Pancreas (tissue), 10 donors: ENCODE measurements at places on chromosomes 7 and 10. TPM values are rescaled to one million over a fixed set of nuclear protein-coding genes. Genes with fewer than 3 reads are reported as not detected.

DNA sequence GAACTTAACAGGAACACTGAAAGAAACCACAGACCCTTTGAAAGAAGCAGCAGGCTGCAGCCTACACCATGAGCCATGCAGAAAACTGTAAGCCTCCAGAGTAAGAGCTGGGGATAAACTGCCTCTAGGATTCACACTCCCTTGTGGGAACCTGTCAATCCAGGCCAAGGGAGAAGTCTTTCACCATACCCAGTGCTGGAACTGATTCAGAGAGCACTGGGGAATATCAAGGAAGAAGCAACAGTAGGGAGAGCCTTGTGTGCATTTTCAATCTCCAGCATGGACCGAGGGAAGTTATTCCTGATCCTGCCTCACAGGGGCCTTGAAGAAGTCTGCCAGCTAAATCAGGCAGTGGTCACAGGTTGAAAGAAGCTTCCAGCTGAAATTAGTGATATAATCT lies 282.2 kb downstream of the AGMO start:
- DNase-seq: no peak

DNA sequence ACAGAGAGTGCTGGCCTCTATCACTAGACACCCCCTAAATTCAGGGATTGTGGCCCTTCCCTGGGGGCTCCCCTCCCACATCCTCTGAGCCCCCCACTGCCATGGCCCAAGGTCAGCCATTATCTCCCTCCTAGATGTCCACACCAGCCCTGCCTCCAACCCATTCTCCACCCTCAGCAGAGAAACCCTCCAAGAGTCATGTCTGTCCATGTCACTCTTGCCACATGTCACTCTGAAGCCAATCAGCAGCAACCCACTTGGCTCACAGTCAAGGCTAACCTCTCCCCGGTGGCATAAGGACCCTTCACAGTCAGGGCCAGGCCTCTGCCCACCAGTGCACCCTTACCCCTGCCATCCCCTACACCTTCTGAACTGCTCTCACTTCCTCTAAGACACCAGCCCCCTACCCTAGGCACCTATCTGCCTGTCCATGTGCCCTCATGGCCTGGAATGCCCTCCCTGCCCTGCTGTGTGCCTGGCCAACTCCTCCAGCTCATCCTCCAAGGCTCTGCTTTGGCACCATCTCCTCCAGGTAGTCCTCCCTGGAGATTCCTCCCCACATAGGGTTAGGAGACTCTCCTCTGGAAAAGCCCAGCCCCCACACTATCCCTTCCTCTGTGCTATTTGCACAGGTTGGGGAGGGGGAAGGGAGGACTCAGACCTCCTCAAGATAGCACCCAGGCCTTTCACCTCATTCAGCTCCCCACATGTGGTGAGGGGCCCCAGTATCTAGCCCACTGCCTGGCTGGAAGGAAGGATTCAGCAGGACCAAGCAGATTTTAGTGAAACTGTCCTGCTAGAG lies 83.7 kb downstream of the GRID1 start:
- no peak for DNase-seq

- DNase-seq: no peak
Observed at GRCh38 chr7:90337106-90337505, 9.4 kb upstream of the GTPBP10 start.

DNA sequence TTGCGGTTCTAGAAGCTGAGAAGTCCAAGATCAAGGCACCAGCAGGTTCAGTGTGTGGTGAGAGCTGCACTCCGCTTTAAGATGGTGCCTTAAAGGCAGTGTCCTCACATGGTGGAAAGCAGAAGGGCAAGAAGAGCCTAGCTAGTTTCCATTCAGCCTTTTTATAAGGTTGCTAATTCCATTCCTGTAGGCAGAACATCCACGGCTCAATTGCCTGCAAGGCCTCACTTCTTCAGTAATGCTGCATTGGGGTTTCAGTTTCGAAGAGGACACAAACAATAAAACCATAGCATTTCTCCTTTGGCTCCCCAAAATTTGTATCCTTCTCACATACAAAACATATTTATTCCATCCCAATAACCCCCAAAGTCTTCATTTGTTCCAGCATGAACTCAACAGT lies 109.5 kb upstream of the KCND2 start:
- DNase-seq: no peak

The PDE6C gene
- not detected for total RNA-seq

GRCh38 chr10:35598379-35598778 lies 6.8 kb upstream of the GJD4 start:
- no peak for DNase-seq

The PRPF18 gene
- 8.1 TPM for total RNA-seq

The SSC4D gene
- total RNA-seq: 0.79 TPM

DNA sequence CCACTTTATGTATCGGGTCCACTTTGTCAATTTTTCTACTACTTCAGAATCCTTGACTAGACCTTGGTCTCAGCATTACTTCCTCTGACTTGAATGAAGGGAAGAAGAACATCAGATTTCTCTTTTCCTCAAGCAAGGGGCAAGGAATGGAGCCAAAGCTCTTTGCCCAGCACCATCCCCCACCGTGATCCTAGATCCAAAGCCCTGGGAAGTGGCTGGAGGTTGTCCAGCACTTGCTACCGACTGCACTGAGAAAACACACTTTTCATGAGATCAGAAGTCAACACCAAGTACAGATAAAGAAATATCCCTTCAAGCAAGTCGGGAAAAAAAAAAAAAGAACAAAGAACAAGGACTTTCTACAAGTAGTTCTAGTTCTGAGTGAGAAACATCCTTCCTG lies 102.1 kb upstream of the DDC start:
- peak; percentile 60 for DNase-seq

GRCh38 chr10:78078539-78079330 lies 45.1 kb downstream of the RPS24 start:
- no peak for DNase-seq

DNA sequence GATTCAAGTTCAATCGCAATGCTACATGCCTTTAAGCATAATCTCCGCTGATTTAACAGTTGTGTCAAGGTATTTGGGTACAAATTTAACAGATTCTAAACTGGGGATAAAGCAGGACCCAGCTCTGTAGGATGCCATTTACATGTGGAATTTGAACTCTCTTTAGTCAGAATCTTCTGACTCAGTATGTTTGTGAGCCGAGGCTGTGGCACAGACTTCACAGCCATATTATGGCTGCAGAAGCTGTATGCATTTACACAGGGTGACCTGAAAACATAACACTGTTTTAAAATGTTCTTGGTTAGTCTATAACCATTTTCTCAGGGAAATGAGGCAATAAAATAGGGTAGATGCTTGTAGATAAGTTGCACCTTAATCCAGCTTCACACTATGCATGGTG lies 8.7 kb downstream of the PDLIM1 start:
- DNase-seq: no peak

DNA sequence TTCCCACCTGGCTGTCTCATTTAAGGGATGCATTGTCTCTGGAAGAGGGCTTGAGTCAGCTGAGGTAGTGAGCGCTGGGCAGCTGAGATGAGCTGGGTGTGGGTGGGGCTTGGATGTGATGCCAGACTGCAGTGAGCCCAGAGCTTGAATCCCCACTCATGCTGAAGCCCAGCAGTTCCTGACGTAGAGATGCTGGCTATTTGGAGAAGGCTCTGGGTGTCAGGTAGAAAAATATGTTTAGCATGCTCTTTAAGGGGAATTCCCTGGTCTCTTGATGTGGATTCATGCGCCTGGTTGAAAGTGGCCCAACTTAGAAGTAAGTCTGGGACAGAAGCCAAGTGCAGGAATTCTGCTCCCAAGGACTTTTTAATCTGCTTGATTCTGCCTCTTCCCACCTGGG lies 241.5 kb upstream of the IGFBP3 start:
- no peak for DNase-seq

DNA sequence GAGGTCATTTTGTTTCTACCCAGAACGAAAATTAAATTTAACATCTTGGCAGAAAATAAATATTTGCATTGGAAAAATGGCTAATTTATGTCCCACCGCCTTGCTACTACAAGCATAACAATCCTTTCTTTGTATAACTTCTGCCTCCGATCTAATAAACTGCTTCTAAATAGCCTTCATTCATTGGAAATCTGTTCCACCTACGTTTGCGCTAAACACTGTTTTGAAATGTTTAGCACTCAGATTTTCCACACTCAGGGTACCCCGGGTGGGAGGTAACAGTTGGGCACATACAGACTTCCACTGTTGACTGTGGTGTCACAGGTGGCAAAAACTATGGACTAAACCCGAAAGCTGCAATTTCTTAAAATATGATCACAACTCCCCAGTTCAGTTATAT lies 96.4 kb downstream of the FGFR2 start:
- no peak for DNase-seq

- DNase-seq: no peak
Observed at GRCh38 chr7:129006636-129007414, 48.1 kb downstream of the TNPO3 start.
